ENCODE measurements at places on chromosomes 1 and 21.

DNA sequence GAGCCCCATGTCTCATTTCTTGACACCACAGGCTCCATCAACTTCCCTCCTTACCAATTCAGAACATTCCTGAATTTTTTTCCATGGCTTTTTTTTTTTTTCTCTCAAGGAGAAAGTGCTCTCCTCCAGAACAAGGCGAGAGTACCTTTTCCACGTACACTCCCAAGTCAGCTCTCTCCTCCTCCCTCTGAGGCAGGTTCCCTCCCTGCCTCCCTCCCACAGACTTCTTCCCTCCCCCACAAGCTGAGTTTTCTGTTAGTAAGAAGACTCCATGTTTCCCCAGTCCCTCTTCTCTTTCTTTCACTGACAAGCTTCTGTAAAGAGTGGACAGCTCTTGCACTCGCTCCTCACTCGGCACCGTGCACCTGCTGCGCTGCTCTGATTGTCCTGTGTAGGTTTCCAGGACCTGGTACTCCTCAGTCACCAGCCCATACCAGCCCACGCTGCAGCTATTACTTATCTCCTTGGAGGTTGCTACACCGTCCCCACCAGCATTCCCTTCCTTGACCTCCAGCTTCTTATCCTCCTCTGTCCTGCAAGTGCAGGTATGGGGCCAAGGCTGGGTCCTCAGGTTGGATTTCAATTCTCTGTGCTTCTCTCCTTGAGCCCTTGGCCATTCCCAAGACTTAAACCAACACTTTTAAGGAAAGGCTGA is 3.8 kb downstream of the TRAF5 start:
- DNase-seq = peak; percentile 48

DNA sequence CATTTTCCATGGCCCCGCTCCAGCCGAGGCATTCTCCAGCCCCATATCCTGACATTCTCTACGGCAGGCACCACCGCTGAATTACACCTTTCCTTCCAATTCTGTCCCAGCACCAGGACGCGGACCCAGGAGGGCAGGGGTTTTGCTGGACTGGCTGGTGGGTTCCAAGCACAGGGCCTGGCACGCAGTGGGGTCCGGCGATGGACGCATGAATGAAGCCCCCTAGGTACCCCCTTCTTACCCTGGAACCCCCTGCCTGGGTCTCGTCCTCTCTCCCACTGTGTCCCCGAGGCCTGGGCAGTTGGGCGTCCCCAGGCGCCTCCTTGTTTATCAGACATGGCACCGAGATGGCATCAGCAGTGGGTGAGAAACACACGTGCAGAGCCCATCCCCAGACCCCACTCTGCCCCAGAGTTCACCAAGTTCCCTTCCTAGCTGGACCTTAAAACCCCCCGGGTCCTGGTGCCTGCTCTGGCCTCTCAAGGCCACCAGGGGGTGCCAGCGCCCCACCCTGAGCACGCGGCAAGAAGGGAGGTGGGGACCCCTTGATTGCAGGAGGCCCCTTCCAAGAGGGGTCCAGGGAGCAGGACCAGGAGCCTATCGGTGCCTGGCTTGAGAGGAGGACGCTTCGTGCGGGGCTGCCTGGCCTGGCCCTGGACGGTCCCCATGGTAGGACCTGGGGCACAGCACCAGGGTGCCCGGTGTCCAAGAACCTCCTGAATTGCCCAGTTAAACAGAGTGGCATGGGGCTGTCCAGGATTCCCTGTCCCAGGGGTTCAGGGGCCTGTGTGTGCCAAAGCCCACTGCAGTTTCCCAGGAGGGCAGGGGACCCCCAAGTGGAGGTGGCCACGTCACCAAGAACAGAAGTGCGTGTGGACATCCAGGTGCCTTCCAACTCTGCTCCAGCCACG is 46.1 kb downstream of the MEGF6 start:
- DNase-seq = peak; percentile 69

- DNase-seq = no peak
Observed at GRCh38 chr1:63746129-63746864, 27.5 kb upstream of the ROR1 start.

DNA sequence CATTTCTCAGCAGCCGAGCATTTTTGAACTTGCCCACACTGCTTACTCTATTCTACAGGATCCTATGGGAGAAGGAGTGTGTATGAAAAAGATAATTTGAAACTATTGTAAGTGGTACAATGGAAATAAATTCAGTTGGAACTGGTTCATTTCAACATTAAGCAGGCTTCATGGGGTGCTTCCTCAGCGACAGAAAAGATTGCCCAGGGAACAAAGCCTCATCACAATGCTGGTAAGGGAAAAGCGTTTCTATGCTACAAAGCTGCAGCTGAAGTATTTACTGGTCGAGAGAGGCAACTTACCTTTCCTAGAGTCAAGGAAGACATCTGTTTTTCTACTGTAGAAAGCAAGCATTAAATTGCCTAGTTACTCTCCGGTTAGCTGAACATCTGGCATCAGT is 568.2 kb upstream of the ZP4 start:
- DNase-seq = no peak

- no peak for DNase-seq
Observed at GRCh38 chr1:223667484-223668182, 2.1 kb upstream of the CAPN8 start.

GRCh38 chr1:177171536-177172123 is 872 bp downstream of the BRINP2 start:
- DNase-seq = no peak

GRCh38 chr21:32921632-32922230 is 104.0 kb upstream of the OLIG2 start:
- peak; percentile 78 for DNase-seq
